ENCODE measurements at places on chromosomes 3 and 15.

DNA sequence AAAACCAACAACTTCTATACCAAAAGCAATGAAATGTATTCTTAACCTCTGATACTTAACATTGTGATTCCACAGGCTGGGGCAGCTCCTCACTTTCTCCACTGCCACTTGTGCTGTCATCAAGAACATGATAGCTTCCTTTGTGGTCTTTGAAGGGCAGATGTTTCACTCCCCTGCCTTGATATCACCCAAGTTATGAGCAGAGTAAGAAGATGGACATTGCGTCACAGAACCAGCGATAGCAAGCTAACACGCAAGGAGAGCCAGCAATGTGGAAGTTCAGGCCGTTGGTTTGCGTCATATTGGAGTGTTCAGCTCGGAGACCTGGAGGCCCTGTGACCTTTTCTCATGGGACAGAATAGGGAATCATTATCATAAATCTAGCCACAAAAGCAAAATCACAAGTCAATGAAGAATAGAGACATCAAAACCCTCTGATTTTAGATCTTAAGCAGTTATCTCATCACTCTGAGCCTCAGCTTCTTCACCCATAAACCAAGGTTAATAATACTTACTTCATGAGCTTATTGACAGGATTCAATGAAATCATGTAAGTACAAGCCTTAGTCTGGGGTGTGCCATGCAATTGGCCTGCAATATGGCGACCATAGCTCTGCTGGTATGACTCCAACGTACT, 183.8 kb upstream of the THBS1 start:
- no peak for DNase-seq

DNA sequence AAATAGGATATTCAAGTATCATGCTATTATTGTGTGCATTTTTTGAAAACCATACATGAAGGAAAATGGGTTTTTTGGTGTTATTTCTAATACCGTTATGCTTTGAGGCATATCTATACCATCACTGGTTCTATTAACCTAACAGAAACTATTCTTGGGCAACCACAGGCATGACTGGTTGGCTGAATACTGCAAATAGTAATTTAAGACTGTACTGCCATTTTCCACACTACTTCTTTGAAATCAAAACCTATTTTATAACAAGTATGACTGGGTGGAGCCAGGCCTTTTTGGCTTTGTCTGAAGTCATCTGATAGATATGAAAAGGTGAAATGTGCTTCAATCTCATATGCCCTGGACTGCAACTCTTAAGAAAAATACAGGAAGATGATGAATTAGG, 115.1 kb downstream of the ULK4 start:
- DNase-seq = no peak

- DNase-seq = no peak
Observed at GRCh38 chr3:36411587-36411986, 31.3 kb downstream of the STAC start.

DNA sequence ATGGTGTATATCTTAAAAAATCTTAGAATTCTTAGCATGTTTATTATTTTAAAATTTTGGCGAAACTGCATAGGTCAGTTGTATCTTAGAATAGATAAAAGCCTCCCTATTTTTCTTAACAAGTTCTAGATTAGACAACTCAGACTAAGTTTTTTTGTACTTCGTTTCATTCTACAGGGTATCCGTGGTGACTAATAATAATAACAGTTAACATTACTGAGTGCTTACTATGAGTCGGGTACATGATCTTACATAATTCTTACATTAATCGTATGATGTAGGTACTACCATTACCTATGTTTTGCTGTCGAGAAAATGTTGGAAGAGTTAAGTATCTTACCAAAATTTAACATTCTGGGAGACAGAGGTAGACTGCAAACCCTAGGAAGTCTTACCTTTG, 60.7 kb downstream of the UBE2E2 start:
- DNase-seq = no peak

- DNase-seq = no peak
Observed at GRCh38 chr3:181458857-181459256, 252.9 kb upstream of the SOX2 start.

DNA sequence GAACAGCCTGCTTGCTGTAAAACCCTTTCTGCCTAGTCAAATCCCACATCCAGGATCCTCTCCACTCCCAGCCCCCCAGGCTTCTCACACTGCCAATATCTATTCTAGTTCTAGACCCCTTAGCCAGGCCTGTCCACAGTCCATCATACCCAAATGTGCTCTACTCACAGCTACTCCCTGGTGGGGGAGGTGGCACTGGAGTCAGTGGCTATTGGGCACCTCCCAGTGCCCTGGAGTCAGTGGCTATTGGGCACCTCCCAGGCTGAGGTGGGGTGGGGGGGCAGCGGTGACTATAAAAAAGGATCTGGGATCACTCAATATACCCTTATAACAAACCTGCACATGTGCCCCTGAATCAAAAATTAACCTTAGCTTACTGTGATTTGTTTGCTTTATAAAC, 773 bp upstream of the DISP2 start:
- no peak for DNase-seq

- peak; percentile 48 for DNase-seq
Observed at GRCh38 chr3:196837819-196838420, 29.8 kb upstream of the SENP5 start.

GRCh38 chr3:170585008-170585936, 603 bp downstream of the SLC7A14 start:
- no peak for DNase-seq
